IPS DF 19.7 (cell line): ENCODE measurements at places on chromosomes 3 and 15.

- DNase-seq, result no peak
Observed at GRCh38 chr3:171163101-171164066, 136.9 kb upstream of the SLC2A2 start.

DNA sequence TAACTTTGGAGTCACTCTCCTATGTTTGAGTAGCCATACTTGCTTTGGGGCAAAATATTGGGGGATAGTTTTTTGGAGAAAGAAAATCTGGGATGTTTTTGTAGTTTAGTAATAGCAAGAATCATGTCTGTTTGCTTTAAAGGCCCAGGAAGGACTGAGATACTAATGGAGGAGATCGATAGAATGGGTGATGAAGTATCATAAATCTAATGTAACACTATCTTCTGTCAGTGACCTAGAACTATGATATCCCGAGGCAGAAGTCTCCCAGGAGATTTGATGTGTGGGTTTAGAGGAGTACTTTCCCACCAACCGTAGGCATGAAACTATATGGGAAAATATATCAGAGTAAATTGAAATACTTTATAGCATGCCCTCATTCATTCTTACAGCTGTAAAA lies 21.0 kb upstream of the NFKBIZ start:
- DNase-seq, result no peak

GRCh38 chr3:192273697-192274010 lies 453.7 kb downstream of the FGF12 start:
- no peak for DNase-seq

- no peak for DNase-seq
Observed at GRCh38 chr15:53022788-53023187, 232.7 kb upstream of the ONECUT1 start.

- no peak for DNase-seq
Observed at GRCh38 chr3:73759297-73759711, 134.6 kb upstream of the PDZRN3 start.

DNA sequence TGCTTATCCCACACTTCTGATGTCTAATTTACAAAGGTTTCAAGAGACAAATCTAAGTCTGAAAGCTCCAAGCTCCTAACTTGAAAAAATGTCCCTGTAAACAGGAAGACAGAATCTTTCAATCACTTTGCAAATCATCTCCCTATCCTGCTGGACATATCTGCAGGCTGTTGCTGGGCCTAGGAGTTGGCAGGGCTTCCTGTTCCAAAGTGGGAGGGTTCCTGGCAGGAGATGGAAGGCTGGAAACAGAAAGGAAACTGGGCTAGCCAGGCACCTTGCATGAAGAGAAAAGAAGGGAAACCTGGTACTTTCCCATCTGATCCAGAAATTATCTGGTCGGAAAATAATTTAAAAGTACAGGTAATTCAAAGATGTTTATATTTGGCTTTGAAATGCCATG lies 227.3 kb upstream of the IL12A start:
- DNase-seq, result no peak

DNA sequence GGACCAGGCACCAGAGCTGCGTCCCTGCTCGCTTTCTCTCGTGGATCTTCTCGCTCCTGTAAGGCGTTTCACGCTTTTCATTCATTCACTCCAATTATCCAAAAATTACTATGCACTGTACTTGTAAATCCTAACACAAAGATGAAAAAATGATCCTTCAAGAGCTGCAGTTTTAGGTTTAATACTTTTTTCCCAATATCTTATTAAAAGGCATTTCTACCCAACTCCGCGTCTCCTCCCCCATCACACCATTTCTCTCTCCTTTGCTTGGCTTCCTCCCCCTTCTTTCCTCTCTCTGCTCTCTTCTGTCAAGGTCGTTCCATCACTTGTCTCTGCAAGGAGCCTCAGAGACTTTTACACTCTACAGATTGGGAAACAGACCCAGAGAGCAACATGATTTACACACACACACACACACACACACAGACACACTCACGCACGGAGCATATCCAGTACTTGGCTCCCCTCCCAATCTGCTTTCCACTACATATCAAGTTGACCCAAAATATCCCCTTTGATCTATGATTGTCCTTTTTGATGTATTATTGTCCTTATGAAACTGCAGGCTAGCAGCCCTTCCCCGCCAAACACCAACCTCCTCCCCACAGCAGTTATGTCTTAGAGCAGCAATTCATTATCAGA lies 479 bp upstream of the CLDN1 start:
- no peak for DNase-seq

DNA sequence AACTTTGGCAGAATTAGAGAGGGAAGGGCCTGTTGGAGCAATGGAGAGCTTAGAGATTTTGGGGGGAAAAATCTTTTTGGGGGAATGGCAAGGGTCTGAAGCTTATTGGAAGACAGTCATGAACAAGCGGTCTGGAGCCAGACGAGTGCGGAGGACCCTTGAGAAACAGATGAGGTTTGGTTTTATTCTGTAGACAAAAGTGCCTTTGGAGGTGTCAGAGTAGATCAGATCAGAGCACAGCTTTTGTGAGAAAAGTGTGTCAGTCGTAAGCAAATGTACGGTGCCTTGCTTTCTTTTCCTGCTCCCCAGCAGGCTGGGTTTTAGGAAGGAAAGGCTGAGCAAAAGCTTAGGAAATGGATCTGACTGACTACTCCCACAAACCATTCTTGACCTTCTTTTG lies 236.8 kb upstream of the TPRG1 start:
- DNase-seq, result no peak

- no peak for DNase-seq
Observed at GRCh38 chr3:33041909-33042308, 55.0 kb downstream of the GLB1 start.

DNA sequence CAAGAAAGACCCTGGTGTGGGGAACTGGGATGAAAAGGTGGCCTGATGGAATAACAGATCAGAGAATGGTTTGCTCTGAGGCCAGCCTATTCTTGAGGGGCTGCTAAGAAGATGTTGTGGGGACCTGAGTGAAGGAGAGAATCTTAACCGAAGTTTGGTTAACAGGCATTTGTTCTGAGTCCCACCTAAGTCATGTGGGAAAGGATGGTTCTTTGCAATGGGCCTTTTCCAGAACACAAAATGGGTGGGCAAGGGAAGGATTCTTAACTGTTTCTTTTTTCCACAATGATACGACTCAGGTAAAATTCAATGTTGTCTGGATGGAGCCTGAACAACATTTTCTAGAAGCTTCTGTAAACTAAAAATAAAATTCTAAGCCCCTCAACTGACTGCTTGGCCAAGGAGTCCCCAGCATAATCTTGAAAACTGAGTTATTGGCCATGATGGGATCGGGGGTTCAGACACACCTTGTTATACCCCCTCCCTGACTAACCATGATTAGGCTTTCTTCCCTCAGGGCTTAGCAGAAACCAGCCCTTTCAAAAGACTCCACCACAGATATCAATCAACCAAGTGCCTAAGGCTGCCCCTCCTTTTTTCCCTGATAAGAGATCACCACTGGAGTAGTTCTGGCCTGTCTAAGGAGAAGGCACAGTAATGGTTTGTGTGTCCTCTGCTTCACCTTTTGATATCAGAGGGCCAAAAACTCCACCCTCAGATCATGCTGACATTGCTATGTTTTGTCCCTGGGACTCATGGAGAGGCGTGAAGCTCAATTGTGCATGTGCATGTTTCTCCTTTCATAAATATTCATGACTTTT lies 30.1 kb downstream of the SCN11A start:
- DNase-seq, result no peak

GRCh38 chr15:59994888-59995557 lies 9.1 kb upstream of the FOXB1 start:
- no peak for DNase-seq

- no peak for DNase-seq
Observed at GRCh38 chr3:172546105-172546504, 22.9 kb upstream of the TNFSF10 start.

DNA sequence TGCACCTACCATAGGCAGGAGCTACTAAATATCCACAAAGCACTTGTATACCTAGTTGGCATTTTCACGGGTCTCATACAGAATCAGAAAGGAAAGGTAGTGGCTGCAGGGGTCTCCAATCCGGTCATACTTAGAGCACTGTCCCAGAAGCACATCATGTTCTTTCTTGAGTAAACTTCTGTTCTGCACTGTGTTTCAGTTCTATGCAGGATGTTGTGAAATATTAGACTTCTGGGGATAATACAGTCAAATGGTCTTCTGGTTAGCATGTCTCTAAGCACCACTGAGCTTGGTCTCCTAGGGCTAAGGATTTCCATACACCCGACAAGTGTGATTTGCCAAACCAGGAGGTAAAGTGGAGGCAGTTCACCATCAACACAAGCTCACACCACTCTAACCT lies 27.9 kb downstream of the MINDY4B start:
- no peak for DNase-seq

DNA sequence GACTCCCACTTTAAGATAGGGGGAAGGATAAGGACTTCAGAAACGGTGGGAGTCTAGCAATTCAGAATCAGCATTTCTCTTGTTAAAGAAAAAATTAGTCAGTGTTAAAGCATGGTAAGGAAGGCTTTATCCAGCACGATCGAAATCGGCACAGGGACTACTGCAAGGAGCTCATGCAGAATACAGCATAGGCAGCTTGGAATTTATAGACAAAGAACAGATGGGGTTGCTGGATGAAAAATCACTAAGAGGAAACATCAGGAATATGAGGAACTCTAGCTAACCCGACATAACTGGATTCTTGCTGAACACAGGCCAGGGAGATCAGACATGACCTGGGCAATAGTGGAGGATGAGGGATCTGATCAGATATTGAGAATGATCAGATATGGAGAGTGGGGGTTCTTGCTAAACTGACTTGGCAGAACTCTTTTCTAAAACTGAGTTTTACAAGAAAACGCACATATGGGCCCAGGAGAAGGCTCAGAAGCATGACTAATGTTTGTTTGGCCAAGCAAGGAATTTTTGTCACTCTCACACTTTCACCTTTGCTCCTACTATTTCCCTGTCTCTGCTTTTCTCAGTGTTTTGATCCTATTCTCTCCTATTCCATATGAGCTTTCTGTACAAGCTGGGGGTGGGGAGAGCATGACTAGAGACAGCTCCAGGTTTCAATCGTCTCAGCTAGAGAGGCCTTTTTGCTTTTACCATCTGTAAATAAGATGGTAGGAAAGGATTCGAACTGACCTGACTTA lies 3.9 kb upstream of the PLCH1 start:
- no peak for DNase-seq

DNA sequence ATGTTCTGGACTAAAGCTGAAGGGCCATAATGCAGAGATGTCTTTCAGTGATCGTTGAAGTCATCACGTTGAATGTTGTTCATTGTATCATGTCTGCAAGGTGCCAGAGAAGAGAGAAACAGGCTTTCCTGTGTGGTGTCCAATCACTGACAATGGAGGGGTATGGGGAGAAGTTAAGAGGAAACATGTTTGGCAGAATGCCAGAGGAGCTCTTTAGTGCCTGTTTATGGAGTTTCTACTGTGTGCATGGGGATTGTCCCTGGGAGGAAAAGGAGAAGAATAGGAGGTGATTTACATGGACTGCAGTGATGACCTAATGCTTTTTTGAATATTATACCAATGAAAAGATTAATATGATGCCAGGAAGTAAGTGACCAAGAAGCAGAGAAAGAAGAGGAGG lies 11.7 kb downstream of the SCAANT1 start:
- no peak for DNase-seq

DNA sequence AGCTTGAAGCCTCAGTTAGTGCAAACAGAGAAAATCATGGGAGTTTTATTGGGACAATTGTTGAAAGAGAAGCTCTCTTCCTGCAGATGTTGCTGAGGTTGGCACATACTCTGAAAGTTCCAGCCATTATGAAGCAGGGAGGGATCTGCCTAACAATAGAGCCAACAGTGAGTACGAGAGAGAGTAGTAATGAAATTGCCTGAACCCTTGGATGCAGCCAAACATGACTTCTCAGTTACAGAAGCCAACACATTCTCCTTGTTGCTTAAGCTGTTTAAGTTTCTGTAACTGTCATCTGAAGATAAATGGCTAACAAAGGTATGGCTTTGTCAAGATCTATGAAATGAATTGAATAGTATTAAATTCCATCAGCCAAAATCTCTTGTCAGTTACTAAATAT lies 211.0 kb upstream of the TTC14 start:
- DNase-seq, result no peak

DNA sequence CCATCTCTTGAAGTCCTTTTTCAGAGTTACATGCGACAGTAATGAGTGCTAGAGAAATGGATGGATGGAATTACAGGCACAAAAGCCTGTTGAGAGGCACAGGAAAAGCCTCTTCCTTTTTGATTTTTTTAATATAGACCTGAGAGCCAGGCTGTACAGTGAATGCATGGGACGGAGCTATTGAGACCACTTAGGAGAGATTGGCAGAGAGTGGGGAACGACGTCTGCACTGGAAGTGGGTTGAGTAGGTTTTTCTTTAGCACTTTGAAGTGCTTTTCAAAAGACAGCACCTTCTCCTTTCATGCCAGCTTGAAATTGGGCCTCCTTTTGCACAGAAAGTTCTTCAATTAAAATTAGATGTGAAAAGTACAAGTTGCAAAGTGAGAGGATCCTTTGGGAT lies 37.0 kb downstream of the GLDN start:
- DNase-seq, result no peak

DNA sequence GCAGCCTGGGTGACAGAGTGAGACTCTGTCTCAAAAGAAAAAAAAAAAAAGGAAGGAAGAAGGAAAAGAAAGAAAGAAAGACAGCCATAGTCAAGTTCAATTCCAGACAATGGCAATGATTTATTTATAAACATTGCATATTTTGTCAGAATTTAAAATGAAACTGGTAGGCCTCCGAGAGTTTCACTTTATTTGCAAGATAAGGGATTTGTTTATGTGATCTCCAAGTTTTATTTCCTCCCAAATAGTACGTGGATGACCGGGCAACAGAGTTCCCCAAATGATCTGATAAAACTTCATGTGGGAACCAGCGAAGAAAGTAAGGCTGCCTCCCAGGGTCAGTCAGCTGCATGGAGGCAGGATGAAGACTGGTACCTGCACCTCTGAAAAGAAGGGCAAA lies 28.6 kb upstream of the MOBP start:
- DNase-seq, result no peak

DNA sequence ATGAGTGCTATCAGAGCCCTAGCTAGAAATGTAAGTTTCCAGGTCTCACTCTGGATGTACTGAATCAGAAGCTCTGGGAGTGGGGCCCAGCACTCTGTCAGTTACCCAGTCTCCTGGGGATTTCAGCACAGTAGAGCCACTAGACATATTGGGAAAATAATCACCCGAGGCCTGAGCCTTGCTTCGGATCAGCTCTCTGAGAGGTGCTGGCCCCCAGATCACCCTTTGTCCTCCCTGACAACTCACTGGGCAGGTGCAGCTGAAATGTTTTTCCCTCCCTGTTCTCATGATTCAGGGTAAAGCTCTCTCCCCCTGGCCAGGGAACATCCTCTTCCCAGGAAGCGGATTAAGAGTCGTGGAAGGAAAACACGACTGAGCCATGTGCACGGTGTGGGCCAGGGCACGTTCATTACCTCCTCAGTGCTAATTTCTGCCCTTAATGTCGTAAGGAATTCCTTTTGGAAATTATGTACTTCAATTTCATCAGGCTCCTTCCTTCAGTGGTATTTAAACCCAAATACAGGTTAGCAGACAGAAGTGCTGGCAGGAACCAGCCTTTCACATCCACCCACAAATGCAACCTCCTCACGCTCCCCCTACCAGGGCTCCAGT lies 296.7 kb upstream of the LYSMD4 start:
- no peak for DNase-seq

GRCh38 chr3:48553886-48554845 lies 2.4 kb downstream of the PFKFB4 start:
- no peak for DNase-seq

- no peak for DNase-seq
Observed at GRCh38 chr3:160052385-160053047, 63.9 kb downstream of the IL12A start.

GRCh38 chr15:87368511-87368910 lies 888.0 kb downstream of the NTRK3 start:
- no peak for DNase-seq
